ENCODE measurements at places on chromosomes 2 and 18. TPM values are rescaled to one million over a fixed set of nuclear protein-coding genes. Genes with fewer than 3 reads are reported as not detected.

GRCh38 chr2:136582628-136583205 lies 182.6 kb upstream of the THSD7B start:
- DNase-seq = peak; percentile 1

- DNase-seq = peak; percentile 10
Observed at GRCh38 chr2:74472945-74473258, 422 bp upstream of the MRPL53 start.

DNA sequence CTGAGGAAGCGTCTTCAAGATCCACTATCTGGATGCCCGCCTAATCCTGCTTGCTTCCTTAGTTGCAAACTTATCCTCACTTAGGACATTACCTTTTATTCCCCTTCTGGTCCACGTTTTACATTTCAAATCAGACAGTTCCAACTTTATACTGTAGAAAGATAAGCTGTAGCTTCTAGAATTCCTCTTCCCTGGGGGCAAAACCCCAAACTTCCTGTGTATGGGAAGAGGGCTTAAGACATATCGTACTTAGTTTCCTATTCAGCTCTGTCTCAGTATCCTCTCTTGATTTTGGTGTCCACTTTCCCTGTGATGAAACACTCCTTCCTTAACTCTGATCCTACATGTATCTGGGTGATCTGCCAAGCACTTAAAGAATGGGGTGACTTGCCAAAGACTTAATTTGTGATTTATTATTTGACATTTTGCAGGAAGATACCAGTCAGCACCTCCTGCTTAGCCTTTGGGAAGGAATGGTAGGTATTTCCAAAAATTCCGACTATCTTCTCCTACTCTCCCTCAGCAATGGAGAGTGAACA lies 245.2 kb downstream of the CDCA7 start:
- DNase-seq = no peak

DNA sequence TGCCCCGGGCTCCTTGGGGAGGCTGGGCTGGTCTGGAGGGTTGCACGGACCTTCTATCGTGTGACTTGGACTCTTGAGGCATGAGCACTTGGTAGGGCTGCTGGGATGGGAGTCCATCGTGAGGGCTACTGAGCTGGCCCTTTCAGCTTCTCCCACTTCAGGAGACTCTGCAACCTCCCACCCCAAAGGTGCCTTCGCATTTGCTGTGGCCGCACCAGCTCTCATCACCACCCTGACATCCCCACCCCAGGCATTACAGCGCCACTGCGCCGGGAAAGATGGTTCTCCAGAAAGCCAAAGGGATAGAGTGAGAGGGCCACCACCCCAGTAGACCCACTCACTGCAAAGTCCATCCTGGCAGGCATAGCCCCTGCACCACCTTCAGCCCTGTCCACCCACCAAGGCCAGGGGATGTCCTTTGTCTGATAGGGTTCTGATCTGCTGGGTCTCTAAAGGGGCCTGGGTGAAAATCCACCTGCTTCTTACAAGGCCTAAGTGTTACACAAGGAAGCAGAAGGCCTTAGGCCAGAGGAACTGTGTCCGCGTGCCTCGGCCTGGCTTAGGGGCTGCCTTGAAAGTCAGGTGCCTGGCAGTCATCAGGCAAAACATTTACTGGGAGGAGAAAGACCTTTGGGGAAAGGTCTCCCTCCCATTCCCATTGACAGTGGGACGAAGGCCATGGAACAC lies 5.1 kb downstream of the EHD3 start:
- no peak for DNase-seq

GRCh38 chr18:48418539-48419276 lies 9.5 kb upstream of the ZBTB7C start:
- no peak for DNase-seq

DNA sequence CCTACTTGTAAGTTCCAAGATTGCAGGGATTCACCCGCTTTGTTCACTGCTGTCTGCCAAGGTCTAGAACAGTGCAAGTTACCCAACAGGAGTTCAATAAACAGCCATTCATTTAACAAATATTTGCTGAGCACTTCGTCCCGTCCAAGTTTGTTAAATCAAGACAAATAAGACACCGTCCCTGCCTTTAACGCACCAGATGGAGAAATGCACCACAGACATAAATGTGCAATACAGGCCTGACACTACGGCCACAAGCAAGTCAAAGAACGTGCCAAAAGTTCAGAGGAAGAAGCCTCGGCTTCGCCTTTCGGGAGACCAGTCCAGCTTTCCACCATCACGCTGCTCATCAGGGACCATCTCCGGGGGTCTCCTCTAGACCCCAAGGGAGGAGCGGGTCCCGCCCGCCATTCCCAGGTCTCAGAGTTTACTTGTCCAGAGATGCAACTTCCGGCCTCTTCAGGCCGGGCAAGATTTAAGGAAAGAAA lies 429 bp downstream of the C2orf76 start:
- peak; percentile 30 for DNase-seq

- DNase-seq = no peak
Observed at GRCh38 chr2:197620133-197620532, 55.3 kb downstream of the RFTN2 start.

Gene SCN9A
- 14.0 TPM for total RNA-seq

Gene UGT1A4
- 2.9 TPM for total RNA-seq

Gene FIGN
- 1.4 TPM for total RNA-seq
